ENCODE measurements at places on chromosomes 7 and 10. TPM values are rescaled to one million over a fixed set of nuclear protein-coding genes. Genes with fewer than 3 reads are reported as not detected.

- DNase-seq: no peak
Measured at GRCh38 chr7:49850921-49851613, 77.6 kb downstream of the VWC2 start.

DNA sequence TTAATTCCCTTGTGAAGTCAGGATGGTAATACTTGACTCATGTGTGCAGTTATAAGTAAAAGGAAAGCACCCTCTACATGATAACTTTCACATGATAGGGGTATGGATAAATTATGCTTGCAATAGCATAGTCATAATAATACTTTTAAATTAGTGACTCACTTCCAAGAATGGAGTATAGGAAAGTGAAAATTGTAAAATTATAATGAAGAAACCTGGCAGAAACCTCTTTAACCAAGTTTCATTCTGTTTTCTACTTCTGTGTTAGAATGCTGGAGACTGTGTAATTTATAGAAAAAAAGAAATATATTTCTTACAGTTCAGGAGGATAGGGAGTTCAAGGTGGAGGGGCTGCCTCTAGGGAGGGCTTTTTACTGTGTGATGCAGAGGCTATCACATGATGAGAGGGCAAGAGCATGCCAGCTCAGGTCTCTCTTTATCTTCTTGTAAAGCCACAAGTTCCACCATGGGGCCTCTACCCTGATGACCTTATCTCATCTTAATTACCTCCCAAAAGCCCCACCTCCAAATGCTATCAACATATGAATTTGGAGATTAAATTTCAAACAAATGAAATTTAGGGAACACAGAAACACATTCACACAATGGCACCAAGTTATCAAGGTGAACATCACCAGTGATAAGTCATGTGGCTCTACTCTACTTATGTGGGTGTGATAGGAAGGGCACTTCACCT lies 43.2 kb downstream of the HDAC9 start:
- no peak for DNase-seq

DNA sequence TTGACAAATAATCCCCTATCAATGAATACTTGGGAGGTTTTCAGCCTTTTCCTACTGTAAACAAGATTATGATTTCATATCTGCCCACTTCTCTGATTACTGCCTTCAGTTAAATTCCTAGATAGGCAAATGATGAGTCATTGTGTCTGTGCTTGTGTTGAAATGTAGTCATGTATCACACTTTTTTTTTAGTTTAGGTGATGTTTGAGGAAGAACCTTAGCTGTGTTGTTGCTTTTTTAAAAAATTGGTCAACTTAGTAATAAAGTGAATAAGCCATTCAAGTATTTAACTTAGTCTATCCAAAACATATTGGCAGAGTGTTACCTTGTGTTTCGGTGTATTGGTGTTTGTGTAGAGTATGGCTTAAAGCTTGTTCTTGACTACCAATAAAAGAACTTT lies 60.0 kb downstream of the WAC start:
- no peak for DNase-seq

- no peak for DNase-seq
Measured at GRCh38 chr10:31152421-31153135, 120.9 kb upstream of the ZNF438 start.

GRCh38 chr7:138892006-138892630 lies 89.1 kb downstream of the KIAA1549 start:
- DNase-seq: no peak

GRCh38 chr10:130615457-130615856 lies 479.3 kb downstream of the GLRX3 start:
- DNase-seq: no peak

UBTD1 gene
- 9.8 TPM for polyA plus RNA-seq
